ENCODE measurements at places on chromosomes 16 and 17.
A peak's percentile ranks its signal among the peaks of the same experiment; 100 is the strongest.

GRCh38 chr17:77606146-77606864 is 352.2 kb upstream of the TNRC6C start:
- no peak overlapping the region for H3K4me3 ChIP-seq
- no peaks in the 10 kb centered on the region for H3K27me3 ChIP-seq
- no peaks in the 10 kb centered on the region for H3K36me3 ChIP-seq

DNA sequence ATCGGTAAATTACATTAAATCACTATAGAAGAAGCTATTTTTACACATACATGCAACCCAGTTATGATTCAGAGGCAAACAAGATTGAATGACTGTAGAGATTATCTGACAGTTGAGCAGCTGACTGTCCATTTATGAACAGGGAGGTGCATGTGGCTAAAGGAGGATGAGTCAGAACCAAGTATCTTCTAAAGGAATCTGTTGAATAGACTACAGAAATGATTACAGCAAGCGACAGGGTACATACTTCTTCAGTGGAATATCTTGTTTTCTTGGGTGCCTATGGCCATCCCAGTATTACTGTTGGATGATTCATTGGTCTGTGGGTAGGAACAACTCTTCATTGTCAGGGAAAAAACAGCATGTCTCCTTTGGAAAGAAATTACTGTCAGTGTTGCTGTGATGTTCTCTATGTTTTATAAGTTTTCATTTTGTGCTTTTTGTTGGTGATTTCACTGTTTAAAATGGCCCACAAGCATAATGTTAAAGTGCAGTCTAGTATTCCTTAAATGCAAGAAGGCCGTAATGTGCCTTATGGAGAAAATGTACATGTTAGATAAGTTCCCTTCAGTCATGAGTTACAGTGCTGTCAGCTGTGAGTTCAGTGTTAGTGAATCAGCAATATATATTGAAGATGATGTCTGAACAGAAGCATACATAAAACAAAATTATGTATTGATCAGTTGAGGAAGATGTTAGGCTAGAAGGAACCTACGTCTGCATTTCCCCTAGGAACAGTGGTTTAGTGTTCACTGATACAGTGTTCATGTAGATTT is 27.0 kb downstream of the CBFB start:
- H3K27me3 ChIP-seq: no peaks in the 10 kb centered on the region
- peak; percentile 81 for DNase-seq
- no peaks in the 10 kb centered on the region for H3K36me3 ChIP-seq
- H3K4me1 ChIP-seq: peaks cover 15% of the 10 kb centered on the region
- peak overlapping the region; percentile 50 for H3K27ac ChIP-seq

GRCh38 chr17:77531641-77532040 is 390.9 kb downstream of the SEC14L1 start:
- no peak overlapping the region for H3K27ac ChIP-seq
- no peak overlapping the region for H3K4me3 ChIP-seq
- peaks cover 33% of the 10 kb centered on the region for H3K27me3 ChIP-seq
- DNase-seq: no peak
- no peaks in the 10 kb centered on the region for H3K36me3 ChIP-seq

DNA sequence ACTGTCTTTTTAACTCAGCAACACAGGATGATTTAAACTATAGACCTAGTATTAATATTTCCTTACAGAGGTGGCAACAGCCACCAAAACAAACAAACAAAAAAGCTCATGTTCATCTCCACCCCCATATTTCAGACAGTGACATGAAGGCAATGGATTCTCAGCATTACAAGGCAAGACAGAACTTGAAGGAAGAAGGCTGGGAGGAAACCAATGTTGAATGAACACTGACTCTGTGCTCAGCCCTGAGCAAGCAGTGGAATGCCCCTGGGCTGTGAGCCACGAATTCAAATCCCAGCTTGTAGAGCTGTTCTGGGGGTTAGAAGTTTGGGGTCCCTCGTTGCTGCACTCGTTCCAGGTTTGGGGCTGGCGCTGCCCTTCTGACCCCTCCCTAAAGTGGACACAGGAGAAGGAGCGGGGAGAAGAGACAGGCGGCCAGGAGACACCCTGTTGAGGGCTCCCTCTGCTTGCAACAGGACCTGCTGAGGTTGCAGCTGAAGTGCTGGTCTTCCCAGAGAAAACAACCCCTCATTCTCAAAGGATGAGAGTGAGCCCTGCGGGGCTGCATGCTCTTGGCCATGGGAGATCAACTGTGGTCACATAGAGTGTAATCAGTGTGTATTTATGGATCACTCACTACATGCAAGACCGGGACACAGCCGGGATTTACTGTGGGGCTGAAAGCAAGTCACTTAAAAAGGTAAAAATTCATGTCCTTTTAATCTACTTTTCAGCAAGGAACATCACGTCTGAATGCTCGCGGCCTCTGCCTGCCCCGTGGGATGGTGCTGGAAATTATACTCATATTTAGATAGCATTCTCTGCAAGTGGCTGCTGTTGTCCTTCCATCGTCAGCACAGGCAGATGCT is 34.3 kb downstream of the MYH3 start:
- H3K27me3 ChIP-seq: no peaks in the 10 kb centered on the region
- DNase-seq: peak; percentile 93
- peak overlapping the region; percentile 54 for H3K4me3 ChIP-seq
- H3K27ac ChIP-seq: peak overlapping the region; percentile 87
- H3K4me1 ChIP-seq: peaks cover 50% of the 10 kb centered on the region

DNA sequence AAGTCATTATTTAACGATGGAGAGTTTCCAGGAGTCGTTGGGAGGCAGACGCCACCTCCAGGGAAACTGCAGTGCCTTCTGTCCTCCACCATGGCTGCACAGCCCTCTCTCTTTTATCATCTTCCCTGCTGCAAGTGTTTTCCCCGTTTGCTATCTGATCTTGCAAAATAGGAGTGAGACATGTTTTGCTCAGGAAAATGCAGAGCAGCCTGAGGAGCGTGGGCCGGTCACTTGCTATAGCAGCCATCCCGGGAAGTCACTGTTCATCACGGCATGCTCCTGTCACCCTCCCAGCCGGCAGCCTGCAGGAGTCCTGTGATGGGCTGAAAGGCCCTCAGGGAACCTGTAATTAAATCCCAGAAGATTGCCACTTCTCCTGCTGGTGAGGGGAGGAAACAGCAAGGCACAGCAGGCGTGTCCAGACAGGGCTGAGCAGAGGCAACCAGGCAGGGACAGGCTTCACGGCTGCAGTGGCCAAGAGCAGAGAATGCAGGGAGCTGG is 143.1 kb downstream of the GSG1L start:
- no peak overlapping the region for H3K27ac ChIP-seq
- no peaks in the 10 kb centered on the region for H3K36me3 ChIP-seq
- DNase-seq: no peak
- H3K4me3 ChIP-seq: no peak overlapping the region

DNA sequence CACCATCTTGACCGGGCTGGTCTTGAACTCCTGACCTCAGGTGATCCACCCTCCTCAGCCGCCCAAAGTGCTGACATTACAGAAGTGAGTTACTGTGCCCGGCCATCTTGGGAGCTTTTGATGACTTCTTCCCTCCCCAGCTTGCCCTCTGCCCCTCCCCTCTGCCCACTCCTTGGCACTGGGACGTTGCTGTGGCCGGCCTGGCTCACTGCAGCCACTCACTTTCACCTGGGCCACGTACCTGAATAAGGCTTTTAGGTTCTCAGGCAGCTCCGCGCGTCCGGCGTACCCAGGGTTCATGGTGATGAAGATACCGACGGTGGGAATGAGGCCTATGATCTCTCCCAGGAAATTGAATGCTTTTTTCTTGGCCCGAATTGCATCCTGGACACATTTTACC is 81.6 kb downstream of the DNAH17 start:
- no peak overlapping the region for H3K27ac ChIP-seq
- H3K4me1 ChIP-seq: peaks cover 13% of the 10 kb centered on the region
- no peak for DNase-seq
- no peaks in the 10 kb centered on the region for H3K27me3 ChIP-seq
- H3K4me3 ChIP-seq: no peak overlapping the region

- H3K4me1 ChIP-seq: no peaks in the 10 kb centered on the region
- no peaks in the 10 kb centered on the region for H3K27me3 ChIP-seq
- H3K27ac ChIP-seq: no peak overlapping the region
- no peak for DNase-seq
- no peaks in the 10 kb centered on the region for H3K36me3 ChIP-seq
- no peak overlapping the region for H3K4me3 ChIP-seq
Observed at GRCh38 chr16:78599271-78599670, 499.8 kb downstream of the WWOX start.

DNA sequence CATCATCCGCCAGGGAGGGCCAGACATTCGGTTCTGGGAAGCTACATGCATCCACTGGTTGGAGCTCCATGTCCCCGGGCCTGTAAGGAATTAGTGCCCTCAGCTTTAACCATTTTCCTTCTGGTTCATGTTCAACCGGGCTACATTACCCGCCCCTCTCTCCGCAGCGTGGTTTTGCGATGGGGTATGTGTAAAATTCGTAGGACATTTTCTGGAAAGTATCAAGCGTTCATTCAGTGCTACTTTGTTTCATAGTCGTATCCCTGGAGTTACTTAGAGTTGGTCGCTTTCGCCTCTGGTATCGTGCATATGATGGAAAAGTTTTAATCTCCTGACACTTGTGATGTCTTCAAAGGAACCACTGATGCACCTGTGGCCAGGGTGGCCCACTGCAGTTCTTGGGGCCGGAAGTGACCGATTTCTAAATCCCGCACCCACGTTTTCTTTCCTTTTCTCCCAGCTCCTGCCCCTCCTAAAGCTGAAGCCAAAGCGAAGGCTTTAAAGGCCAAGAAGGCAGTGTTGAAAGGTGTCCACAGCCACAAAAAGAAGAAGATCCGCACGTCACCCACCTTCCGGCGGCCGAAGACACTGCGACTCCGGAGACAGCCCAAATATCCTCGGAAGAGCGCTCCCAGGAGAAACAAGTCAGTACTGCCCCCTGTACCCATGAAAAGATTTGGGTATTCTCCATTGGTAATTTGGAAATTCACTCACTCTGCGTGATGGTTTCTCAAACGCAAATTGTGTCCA is 637 bp downstream of the RPL23A start:
- H3K36me3 ChIP-seq: peaks cover 48% of the 10 kb centered on the region
- peak overlapping the region; percentile 89 for H3K27ac ChIP-seq
- H3K4me1 ChIP-seq: peaks cover 58% of the 10 kb centered on the region
- no peak for DNase-seq
- no peaks in the 10 kb centered on the region for H3K27me3 ChIP-seq

DNA sequence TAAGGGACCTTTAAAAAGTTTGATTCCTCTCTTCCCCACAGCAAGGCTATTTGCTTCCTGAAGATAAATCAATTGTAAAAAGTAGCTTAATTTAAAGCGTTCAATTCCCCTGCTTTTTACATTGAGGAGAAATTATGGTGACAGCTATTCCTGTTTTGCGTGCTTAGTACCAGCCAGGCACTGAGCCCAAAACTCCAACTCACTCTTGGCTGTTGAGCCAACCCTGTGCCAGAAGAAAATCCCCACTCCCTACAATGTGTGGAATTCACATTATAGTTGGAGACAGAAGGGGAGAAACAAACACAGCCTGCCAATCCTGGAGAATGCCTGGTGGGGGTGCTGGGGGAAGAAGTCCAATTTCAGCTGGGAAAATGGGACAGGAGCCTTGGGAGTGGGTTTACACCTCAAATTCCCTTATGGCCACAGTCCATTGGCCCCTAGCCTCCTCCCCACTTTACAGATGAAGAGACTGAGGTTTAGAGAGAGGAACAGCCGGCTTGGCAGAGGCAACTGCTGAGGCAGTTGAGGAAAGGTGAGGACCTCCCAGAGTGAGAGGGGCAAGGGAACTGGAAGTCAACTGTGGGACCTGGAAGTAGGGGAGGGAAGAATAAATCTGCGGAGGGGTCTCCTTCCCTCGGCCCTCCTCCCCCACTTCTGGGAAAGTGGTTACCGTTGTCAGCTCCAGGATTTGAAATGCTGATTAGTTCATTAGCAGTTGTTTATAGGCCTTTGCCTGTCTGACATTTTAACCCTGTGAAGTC is 26.1 kb downstream of the CDH1 start:
- peak overlapping the region; percentile 99 for H3K27ac ChIP-seq
- H3K4me3 ChIP-seq: no peak overlapping the region
- DNase-seq: no peak
- no peaks in the 10 kb centered on the region for H3K27me3 ChIP-seq

DNA sequence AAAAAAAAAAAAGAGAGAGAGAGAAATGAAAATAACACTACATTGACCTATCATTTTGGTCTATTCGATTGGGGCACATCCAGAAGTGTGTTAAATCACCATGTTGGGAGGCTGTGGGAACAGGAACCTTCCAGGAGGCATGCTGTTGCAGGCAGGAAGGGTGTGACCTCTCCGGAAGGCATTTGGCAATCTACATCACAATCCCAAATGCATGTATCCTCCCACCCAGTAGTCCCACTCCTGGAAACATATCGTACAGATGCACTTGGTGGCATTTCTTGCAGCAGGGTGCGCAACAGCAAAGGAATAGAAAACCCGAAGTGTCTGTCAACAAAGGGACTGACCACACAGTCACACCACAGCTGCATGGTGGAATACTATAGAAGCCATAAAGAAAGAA is 7.9 kb downstream of the PLLP start:
- peak overlapping the region; percentile 91 for H3K27ac ChIP-seq
- no peaks in the 10 kb centered on the region for H3K27me3 ChIP-seq
- peak overlapping the region; percentile 52 for H3K4me3 ChIP-seq
- peak; percentile 83 for DNase-seq
- peaks cover 39% of the 10 kb centered on the region for H3K4me1 ChIP-seq
- H3K36me3 ChIP-seq: no peaks in the 10 kb centered on the region

DNA sequence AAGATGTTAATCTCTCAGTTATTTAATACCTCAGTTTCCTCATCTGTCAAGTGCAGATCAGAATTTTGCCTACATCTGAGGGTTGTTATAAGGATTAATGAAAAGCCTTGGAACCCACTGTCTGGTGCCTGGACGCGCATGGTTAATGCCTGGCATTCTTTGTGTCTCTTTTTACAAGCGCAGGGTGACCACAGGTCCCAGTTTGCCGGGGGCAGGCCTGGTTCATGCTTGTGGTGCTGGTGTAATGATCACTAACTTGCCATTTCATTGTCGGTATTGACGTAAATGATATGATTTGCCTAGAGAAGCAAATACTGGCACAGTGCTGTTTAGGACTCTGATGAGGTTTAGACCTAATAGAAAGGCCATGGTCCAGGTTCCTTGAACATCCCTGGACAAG is 23.1 kb downstream of the MRC2 start:
- no peak overlapping the region for H3K4me3 ChIP-seq
- no peak for DNase-seq
- no peaks in the 10 kb centered on the region for H3K36me3 ChIP-seq
- peaks cover 3% of the 10 kb centered on the region for H3K27me3 ChIP-seq
- H3K4me1 ChIP-seq: peaks cover 6% of the 10 kb centered on the region

GRCh38 chr17:52157603-52158449 is 688 bp downstream of the CA10 start:
- peaks cover 25% of the 10 kb centered on the region for H3K27me3 ChIP-seq
- no peak for DNase-seq
- peak overlapping the region; percentile 40 for H3K4me3 ChIP-seq

- no peaks in the 10 kb centered on the region for H3K36me3 ChIP-seq
- no peak overlapping the region for H3K27ac ChIP-seq
- no peaks in the 10 kb centered on the region for H3K4me1 ChIP-seq
- DNase-seq: no peak
Observed at GRCh38 chr17:45823598-45823997, 21.1 kb upstream of the SPPL2C start.

DNA sequence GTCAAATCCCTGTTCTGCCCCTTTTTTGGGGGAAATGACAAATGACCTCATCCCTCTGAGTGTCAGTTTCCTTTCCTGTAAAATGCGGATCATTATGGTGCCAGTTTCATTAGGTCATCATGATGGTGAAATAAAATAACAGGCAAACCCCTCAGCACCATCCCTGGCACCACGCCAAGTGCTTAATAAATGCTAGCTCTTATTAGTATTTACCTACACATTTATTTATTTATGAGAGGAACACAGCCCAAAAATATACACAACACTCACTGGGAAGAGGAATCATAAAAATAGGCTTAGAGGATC is 28.6 kb upstream of the GPRC5B start:
- DNase-seq: no peak
- H3K27ac ChIP-seq: no peak overlapping the region
- no peaks in the 10 kb centered on the region for H3K27me3 ChIP-seq
- H3K36me3 ChIP-seq: no peaks in the 10 kb centered on the region
- no peaks in the 10 kb centered on the region for H3K4me1 ChIP-seq
